Neural progenitor cell (in vitro differentiated cells): ENCODE measurements at places on chromosomes 5 and 9. TPM values are rescaled to one million over a fixed set of nuclear protein-coding genes. Genes with fewer than 3 reads are reported as not detected.

DNA sequence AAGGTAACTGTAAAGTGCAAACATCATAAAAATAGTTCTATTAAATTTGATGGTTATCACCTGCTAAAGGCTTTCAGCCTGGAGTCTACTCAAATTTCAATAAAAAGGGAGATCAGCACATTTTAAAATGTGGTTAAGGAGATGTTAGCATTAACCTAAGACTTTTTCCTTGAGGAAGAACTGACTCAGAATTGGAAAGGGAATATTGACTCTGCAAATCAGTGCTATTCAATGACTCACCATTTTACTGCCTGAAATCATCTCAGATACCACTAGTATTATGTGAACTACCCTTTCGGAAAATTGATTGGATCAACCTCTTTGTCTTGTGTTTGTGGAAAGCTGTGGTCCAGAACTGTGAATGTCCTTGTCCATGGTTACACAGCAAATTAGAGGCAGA, 113.3 kb downstream of the ADRB2 start:
- no peaks in the 10 kb centered on the region for H3K27me3 ChIP-seq
- no peaks in the 10 kb centered on the region for H3K36me3 ChIP-seq
- H3K27ac ChIP-seq = no peak overlapping the region
- no peak overlapping the region for H3K4me3 ChIP-seq
- peaks cover 11% of the 10 kb centered on the region for H3K4me1 ChIP-seq
- DNase-seq = no peak

The PCDHB13 gene
- total RNA-seq = 2.4 and 3.0 TPM in 2 replicates

GRCh38 chr9:9557804-9558334, 1054.9 kb downstream of the PTPRD start:
- no peak overlapping the region for H3K27ac ChIP-seq
- DNase-seq = peak; percentile 46

- no peak for DNase-seq
- no peak overlapping the region for H3K4me3 ChIP-seq
- peaks cover 15% of the 10 kb centered on the region for H3K4me1 ChIP-seq
These were observed 200.3 kb downstream of the SNX18 start for GRCh38 chr5:54717870-54718269.

- H3K27ac ChIP-seq = no peak overlapping the region
- no peaks in the 10 kb centered on the region for H3K27me3 ChIP-seq
- H3K4me1 ChIP-seq = peaks cover 12% of the 10 kb centered on the region
These were observed 592.7 kb upstream of the BRINP1 start for GRCh38 chr9:119961774-119962424.
